ENCODE measurements at places on chromosomes 11 and 22.
A peak's percentile ranks its signal among the peaks of the same experiment; 100 is the strongest.

- DNase-seq = no peak
These were observed 699.0 kb downstream of the ETS1 start for GRCh38 chr11:127888386-127888785.

DNA sequence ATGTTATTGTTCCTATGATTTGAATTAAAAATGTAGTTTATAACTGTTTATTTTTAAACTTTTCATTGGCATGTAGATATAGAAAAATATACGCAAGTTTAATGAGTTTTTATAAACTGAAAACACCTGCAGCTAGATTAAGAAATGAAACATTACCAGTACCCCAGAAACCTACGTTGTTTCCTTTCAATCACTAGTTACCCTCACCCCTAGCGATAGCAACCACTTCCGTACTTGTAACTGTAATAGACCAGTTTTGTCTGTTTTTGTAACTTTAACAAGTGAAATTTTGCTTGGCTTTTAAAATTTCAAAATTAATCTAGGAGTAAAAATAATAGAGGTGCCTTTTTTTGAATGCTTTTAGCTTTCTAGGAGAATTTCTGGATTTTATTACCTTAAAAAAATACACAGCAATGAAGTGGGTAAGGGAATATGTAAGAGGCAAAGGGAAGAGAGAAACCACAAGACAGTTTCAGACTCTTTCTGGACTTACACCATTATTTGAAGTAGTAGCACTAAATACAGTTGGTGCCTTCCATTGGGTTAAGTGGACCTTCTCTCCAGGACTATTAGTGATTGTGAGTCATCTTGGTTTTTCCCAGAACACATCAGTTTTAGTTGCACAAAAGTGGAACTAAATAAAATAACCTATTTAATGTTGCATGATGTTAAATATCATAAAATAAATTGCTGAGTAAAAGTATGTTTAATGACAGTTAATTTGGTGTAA, 18.7 kb upstream of the NAT10 start:
- DNase-seq = no peak

GRCh38 chr22:27377501-27378295, 423.9 kb downstream of the MN1 start:
- no peak for DNase-seq

GRCh38 chr11:105524286-105524685, 85.6 kb upstream of the GRIA4 start:
- DNase-seq = no peak

- DNase-seq = no peak
These were observed 210.7 kb downstream of the METTL15 start for GRCh38 chr11:28318871-28319270.

DNA sequence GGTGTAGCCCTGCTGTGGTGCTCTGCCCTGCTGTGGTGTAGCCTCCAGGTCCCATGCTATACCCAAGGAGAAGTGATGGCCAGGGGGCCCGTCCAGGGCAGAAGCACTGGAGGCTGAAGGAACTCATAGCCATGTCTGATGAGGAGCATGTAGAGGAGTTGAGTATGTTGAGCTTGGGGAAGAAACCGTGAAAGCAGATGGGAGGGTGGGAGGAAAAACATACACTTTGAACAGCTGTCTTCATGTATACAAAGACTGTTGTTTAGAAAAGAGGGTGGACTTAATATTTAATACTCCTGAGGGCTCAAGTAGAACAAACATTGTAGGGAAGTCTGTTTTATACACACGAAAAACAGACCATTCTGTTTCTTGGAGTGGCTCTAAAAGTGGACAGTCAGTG, 26.6 kb upstream of the TTC12 start:
- no peak for DNase-seq

GRCh38 chr22:19041704-19042074, 80.5 kb downstream of the DGCR2 start:
- DNase-seq = no peak

DNA sequence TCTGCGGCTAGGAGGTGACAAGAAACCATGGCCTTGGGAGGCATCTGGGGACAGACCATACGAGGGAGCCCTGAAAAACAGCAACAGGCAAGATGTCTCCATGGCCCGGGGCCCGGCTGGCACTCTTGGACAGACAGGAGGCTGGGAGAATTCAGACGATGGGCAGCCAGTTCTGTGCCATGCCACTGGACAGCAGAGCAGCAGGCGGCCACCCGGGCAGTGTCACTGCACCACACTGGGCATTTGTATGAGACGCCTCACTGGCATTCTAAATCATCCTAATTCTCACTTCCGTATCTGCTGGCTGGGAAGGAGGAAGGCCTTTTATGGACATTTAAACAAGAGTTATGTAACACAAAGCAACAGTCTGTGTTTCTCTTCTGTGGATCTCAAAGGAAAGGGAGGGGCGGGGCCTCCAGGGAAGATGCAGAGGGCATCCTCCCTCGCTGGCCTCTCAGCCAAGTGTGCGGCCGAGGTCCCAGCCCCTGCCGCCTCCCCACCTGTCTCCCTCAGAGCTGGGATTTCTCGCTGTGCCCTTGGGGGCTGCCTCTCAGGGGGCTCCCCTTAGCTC, 350.3 kb downstream of the SHANK2 start:
- no peak for DNase-seq

DNA sequence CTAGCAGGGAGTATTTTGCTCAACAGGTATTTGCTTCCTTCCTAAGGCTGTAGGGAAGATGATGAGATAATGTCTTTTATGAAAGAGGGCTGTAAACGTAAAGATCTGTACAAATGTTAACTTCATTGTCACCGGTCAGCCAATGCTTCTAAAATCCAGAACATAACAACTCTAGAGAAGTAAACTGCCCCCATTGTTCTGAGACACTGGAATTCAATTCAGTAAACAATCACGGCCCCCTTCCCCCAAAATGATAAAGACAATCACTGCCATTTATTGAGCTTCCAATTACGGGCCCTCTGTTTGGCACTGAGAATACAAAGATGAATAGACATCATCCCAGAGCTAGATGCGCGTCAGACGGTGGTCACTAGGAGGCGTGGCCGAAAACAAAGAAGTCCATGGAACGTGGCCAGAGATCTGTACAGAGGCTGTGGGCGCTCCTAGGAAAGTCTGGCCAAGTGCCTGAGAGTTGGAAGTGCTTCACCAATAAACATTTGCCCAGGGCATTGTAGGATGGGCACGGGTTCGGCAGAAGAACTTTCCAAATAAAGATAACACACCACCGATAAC, 576 bp downstream of the TMEM258 start:
- DNase-seq = peak; percentile 79

DNA sequence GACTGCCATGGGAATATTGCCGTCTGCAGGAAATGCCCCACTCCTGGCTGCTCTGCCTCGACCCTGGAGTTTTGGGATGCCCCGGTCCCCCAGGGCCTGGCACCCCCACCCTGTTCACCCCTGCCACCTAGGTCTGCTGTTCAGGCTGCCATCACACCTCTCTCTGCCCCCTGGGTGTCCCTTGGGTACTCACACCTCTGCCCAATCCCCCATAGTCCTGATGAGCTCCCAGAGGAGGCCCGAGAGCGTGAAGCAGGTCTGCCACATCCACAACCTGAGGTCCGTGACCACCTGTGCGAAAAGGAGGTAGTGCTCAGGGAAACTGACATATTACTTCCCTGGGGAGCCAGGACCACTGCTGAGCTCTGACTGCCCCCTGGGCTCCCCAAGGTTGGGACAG, 20.2 kb upstream of the DRICH1 start:
- no peak for DNase-seq

- no peak for DNase-seq
These were observed 3.6 kb upstream of the OR2AT4 start for GRCh38 chr11:75100314-75100713.

DNA sequence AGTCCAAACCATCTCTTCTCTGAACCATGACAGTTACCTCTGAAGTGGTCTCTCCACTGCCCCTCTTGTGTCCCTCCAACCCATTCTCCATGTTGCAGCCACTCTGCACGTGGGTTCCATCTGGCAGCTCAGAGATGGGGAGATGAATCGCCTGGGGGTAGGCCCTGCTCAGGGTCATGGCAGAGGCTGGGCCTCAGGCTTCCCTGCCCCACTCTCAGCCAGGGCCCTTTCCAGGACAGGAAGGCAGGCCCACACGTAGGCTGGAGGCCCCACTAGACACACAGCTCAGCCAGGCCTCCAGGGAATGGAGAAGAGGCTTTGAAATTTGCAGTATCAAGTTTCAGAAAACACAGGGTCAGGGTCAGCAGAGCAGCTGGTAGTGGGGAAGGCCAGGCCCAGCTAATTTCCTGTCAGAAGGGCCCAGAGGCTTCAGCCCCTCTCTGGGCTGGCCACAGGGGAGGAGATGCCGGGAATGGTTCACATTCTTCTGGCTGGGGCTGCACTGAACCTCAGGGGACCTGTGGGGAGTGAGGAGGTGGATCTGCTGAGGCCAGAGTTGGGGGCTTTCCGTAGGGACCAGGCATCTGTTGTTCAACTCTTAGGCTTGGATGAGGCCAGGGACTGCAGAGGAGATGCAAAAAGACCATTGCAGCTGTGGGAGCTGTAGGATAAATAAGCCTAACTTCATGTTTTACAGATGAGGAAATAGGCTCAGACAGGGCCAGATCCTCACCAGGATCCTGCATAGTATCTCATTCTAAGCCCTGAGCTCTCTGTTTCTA, 101.6 kb downstream of the SWAP70 start:
- DNase-seq = peak; percentile 69

GRCh38 chr11:3155691-3156258, 9.3 kb downstream of the OSBPL5 start:
- DNase-seq = no peak

DNA sequence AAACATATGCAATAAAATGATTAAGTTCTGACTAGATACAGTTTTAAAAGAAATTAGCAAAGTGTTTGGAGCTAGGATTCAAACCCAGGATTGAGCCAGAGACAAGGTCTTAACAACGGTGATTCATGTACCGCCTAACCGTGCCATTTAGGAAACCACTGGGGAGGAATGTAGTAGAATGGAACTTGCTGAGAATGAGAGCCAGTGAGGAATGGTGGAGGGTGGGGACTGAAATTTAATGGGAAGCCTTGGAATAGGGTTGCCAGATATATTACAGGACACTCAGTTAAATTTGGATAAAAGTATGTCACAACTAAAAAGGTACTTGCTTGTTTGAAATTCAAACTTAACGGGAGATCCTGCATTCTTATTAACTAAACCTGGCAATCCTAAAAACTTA, 30.4 kb upstream of the TMEM86A start:
- no peak for DNase-seq

GRCh38 chr11:126358763-126359160, 3.3 kb downstream of the ST3GAL4 start:
- DNase-seq = no peak

DNA sequence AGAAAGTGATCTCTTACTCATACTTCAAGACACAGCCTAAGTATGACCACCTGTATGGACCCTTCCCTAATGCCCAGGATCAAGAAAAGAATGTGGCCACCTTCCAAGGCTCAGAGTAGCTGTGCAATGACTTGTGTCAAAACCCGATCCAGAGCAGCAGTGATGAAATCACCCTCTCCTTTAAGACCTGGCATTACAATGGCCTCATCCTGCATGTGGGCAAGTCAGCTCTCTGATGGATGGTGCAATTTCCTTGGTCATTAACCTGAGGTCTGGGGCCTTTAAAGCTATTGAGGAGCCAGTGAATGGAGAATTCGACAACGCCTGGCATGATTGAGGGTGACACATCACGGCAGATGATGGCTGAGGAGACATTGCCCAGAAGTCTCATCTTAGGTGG, 9.1 kb upstream of the TUBA8 start:
- DNase-seq = no peak

DNA sequence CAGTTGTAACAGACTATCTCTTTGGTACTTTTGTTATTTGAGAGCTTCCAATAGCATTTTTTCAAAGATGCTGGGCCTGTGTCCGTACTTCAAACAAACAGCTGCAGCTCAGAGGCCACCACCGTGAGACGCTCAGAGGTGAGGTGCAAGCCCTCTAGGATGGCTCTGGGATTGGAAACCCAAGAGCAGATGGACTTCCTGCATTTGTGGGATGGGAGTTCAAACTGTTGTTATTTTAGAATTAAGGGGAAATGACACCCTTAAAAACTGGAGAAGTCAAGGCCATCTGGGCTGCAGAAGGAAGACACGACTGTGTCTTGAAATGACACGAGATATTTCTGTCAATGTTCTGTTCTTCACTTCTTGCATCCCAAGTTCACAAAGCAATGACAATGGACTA, 9.2 kb upstream of the IL10RA start:
- DNase-seq = no peak

DNA sequence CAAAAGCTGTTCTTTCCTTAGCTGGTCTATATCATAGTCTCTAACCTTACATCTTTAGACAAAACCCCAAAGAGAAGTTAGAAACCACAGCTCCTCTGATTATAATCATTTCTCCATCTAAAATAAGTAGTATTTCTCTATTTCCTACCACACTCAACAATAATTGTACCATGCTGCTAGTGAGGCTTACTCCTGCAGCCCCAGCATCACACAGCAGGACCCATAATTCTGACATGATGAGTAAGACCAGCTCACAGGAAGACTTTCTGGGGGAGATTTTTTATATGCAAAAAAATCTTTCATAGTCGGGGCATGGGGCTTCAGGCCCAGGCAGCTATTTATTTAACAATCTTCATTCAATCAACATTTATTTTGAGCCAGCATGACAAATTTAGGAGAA, 441.6 kb downstream of the DYNC2H1 start:
- DNase-seq = no peak

DNA sequence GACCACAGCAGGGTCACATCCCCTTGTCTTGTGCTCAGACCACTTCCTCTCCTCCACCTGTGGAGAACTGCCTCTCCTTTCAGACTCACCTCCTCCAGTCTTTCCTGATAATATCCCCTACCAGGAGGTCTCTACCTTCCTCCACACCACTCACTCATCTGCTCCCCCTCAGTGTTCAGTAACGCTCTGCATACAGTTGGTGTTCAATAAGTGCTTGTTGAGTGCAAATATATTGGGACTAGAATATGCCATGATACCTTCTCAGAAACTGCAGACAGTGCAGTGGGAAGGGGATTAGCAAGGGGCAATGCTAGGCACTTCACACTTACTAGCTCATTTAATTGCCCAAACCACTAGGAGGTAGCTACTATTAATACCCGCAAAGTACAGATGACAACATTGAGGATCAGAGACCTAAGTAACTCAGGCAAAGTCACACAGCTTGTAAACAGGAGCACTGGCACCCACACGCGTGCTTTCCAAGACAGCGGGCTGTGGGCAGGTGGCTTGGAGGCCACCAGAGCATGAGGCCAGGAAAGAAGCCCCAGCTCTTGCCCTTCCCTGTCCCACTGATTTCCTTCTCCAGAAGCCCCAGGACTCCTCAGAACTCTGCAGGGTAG, 8.1 kb upstream of the PDE2A start:
- DNase-seq = no peak

- DNase-seq = no peak
These were observed 621.5 kb upstream of the LUZP2 start for GRCh38 chr11:23875176-23875850.
